ENCODE measurements at places on chromosomes 7 and 10.

- DNase-seq = no peak
Observed at GRCh38 chr7:37999673-38000072, 79.2 kb downstream of the EPDR1 start.

DNA sequence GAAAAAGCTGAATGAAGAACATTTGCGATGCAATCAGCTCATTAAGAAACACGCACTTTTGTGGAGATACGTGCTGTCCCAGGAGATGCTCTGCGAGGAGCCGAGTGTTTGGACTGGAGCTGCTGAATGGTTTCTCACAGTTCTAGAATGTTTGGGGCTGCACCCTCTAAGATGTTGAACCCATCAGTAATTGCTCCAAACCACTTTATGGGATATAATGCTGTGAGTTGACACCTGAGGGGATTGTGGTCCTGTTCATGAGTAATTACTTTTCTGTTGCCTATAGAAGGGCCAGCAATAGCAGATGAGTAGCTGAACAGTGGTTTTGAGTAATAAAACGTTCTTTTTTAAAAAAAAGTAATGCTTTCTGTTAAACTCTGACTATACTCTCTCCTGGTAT lies 63.1 kb downstream of the IKZF1 start:
- no peak for DNase-seq

GRCh38 chr10:88664142-88664541 lies at the start of gene LIPF:
LIPF (plus strand) TSS chr10:88664442; CDS start chr10:88667298, 2,856 bp downstream.
- no peak for DNase-seq

DNA sequence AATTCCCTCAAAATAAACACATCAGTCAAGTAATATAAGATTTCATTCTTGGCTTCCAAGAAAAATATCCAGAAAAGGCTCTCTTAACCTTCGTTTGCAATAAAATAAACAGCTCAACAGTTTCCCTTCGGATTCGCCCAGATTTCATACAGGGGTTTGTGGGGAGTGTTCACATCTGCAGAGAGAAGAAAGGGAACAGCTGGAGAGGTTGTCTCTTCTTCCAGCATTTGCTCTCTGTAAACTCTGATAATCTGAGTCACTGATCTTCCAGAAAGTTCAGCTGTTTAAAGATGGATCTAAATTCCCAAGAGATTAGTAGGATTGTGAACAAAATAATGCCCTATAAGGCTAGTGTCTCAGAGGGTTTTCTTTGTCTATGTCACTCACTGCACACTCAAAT lies 277.9 kb downstream of the HPSE2 start:
- peak; percentile 77 for DNase-seq

- DNase-seq = no peak
Observed at GRCh38 chr7:41915871-41916270, 213.0 kb upstream of the INHBA start.

- no peak for DNase-seq
Observed at GRCh38 chr10:1270490-1270889, 214.3 kb downstream of the WDR37 start.

DNA sequence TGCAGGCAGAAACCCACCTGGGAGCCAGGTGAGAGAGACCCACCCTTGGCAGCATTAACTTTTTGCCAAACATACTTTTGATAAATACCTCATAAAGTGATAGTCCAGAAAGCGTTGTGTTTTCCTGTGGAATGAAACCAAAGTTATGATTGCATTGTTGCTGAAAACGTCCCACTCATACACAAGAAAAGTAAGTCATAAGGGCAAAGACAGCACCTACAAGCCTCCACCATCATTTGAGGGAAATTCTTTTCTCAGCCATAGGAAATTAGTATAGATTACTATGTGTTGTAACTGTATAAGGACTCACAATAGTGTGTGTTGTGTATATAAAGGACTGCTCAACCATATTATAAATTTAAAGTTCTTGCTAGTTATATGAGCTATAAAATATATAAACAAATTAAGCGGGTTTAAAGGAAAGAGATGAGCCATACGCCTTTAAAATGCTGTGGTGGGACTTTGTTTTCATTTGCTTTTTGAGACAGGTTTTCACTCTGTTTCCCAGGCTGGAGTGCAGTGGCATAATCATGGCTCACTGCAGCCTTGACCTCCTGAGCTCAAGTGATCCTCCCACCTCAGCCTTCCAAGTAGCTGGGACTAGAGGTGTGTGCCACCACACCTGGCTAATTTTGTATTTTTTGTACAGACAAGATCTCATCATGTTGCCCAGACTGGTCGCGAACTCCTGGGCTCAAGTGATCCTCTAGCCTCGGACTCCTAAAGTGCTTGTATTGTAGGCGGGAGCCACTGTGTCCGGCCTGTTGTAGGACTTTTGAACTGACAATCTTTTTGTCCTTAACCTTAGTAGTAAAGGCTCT lies 160.8 kb downstream of the PKD1L1 start:
- DNase-seq = peak; percentile 41

DNA sequence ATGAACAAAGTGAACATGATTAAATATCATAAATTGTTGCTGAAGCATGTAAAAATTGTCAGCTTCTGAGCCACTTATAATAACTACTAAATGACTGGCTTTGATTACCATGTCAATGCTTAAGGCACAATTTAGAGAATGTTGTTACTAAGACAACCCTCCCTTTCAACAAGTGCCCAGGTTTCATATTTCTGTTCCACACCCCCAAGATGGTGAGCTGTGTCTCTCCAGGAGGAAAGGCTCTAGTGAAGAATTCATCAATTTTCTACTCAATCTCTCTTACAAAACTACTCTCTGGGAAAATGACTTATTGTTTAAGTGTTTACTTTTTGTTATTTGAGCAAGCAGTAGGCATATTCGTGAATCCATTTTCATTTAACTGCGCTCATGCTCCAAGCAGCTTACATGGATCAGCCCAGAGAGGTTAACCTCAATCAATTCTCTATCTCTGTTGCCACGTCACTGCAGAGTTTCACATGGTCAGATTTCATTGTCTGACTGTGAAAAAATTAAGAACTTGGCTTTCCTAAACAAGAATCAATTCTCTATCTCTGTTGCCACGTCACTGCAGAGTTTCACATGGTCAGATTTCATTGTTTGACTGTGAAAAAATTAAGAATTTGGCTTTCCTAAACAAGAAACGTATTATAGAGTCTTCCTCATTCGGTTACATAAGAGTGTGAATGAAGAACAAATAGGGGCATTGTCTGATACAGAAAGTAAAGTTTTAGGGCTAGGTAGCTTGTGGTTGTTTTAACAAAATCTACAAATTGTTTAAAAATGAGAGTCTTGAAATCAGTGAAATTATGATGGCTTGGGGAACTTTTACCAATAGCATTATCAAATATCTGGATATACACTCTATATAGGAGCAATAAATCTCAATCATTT lies 49.7 kb downstream of the CCDC71L start:
- no peak for DNase-seq

DNA sequence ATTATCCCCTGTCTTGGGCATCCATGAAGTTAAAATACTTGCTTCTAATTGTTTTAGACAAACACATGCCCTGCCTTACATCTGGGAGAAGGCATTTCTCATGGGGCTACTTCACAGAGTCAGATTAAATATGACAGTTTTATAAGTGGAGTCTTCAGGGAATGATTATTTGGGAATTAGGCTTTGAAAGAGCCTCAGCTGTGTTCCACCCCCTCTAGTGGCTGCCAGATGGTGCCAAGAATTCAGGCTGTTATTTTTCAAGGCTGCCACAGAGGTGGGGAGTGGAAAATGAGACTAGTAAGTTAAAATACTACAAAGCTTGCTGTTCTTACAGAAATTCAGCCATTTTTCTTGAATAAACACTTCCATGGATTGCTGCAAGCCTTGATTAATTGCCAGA lies 45.8 kb upstream of the DNAH11 start:
- peak; percentile 5 for DNase-seq

DNA sequence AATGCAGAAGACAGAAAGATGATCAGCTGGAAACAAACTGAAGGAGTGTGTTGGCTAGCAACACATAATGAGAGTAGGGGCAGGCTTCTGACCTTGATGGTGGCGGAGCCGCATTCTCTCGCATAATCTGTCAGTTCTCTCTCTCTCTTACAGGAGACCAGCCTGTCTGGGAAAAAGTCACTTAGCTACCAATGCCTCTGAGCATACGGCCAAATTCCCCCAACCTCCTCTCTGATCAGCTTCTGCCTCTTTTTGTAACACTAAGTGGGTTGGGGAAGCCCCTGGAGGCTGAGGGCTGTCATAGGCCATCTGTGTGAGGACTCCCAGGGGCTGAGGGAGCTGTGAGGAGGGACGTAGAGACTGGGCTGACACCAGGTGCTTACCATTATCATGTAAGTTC lies 104.6 kb downstream of the HIPK2 start:
- peak; percentile 44 for DNase-seq

DNA sequence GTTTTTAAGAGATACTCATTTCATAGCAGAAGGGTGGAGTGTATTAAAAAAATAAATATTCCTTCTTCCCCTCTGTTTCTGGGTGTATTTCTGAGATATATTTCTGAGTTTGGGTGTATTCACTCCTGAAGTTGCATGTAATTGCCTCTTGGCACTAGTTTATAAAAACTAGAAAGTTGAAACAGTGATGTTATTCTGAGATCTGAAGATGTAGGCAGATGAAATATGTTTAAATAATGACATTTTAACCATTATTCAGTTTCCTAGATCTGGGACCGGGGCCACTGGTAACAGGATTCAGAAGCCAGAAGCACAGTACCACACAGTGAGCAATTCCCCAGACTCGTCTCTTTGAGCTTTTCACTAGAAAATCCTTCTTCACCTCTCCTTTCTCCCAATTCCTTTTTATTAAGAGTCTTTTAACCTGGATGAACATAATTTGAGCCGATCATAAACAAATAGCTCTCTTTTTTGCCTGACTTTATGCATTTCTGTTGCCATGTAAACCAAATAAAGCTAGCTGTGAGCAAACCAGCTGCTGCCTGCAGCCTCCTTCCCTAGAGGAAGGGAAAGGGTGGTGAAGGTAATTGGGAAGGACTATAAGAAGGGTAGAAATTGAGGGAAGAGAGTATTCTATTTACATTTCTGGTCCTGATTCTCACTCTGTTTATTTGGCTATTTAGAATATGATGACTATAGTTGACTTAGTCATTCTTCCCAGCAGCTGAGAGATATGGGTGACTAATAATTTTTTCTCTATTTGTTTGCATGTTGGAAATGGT lies 101.8 kb upstream of the STRIP2 start:
- DNase-seq = peak; percentile 74

DNA sequence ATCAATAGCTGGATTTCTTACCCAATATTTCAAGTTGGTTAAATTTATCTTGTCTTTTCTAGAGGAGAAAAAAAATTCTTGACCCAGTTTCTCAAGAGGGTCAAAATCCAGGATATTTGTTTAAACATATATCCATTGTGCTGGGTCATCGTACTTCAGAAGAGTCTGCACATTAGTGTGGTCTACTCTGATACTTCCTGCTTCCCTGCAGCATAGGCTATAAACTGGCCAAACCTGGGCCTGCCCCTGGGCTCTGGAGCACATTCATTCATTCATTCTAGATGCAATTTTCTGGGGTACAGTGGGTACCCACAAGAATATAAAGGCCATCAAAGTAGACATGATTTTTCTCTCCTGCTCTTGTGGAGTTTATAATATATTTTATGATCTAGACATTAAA lies 142.1 kb upstream of the WNT16 start:
- DNase-seq = no peak

DNA sequence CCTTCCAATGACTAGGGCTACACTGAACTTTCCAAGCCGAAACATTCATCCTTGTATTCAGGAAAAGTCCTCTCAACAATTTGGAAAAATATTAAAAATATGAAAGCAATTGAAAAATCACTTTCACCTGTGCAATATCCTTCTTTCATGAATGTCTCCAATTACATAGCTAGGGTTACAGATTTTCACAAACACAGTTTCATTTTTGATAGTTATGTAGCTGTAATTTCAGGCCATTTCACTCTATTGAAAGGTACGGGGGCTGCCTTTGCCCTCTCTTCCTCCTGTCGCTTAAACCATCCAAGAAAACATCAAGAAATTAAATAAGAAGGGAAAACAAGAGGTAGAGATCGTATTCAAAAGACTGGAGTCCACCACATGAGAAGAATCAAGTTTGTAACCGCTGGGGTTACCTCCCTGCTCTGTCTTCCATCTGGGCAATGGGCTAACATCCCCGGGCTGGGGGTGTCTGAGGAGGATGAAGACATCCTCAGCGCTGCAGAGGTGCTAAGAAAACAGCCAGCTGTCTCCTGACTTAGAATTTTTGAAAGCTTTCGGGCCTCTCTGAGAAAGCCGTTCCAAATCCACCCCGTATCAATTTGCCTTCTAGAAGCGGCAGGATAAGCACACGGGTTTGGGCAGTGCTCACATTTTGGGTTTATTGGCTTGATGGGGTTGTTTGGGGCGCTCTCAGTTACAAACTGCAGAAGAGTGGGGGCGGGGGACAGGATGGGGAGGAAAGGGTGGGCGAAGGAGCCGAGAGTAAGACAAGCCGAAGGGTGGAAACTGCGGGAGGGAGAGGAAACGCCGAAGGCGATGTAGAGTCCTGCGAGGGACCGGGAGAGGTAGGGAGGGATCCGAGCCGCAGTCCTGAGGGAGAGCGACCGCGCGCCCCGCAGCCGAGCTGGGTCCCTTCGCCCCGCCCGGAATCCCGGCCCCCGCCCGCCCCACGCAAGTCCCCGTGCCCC lies 24.3 kb upstream of the VAX1 start:
- DNase-seq = no peak

DNA sequence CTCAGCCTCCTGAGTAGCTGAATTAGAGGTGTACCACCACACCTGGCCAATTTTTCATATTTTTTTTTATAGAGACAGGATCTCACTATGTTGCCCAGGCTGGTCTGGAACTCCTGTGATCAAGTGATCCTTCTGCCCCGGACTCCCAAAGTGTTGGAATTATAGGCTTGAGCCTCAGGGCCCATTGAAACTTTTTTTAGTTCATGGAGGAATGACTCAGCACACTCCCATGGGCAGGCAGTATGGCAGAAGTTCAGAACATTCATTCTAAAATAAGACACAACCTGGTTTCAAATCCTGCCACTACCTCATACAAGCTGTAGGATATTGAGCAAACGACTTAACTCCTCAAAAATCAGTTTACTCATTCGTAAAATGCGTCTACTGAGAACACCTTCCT lies 320.4 kb upstream of the SP8 start:
- DNase-seq = no peak

- DNase-seq = no peak
Observed at GRCh38 chr7:158187694-158187994, 400.0 kb downstream of the PTPRN2 start.

- no peak for DNase-seq
Observed at GRCh38 chr10:31095677-31096560, 64.3 kb upstream of the ZNF438 start.

- DNase-seq = no peak
Observed at GRCh38 chr7:22082553-22082885, 136.8 kb upstream of the CDCA7L start.

- no peak for DNase-seq
Observed at GRCh38 chr7:20700453-20701227, 85.2 kb downstream of the ABCB5 start.

DNA sequence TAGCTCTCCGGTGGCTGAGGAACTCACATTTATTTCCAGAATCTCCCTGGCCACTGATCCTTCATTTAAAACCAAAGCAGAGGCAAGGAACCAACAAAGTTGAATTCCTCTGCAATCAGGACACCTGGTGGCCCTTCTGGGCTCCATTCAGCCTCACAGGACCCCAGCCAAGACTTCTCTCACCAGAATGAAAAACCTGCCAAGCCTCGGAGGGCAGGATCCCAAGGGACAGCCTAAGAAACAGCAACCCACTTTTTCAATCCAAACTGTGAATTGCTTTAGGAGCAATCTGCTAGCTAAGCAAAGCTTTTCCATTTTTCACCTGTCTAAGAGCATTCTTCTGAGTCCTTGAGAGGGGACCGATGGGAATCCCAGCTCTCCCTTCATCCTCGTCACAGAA lies 34.6 kb downstream of the OAT start:
- DNase-seq = no peak

- no peak for DNase-seq
Observed at GRCh38 chr7:103771294-103771693, 218.2 kb downstream of the RELN start.
